GM12892 (cell line): ENCODE measurements at places on chromosomes 12 and 14.
A peak's percentile ranks its signal among the peaks of the same experiment; 100 is the strongest.

- DNase-seq: peak; percentile 29
Observed at GRCh38 chr14:89165189-89166181, 251.5 kb downstream of the FOXN3 start.

DNA sequence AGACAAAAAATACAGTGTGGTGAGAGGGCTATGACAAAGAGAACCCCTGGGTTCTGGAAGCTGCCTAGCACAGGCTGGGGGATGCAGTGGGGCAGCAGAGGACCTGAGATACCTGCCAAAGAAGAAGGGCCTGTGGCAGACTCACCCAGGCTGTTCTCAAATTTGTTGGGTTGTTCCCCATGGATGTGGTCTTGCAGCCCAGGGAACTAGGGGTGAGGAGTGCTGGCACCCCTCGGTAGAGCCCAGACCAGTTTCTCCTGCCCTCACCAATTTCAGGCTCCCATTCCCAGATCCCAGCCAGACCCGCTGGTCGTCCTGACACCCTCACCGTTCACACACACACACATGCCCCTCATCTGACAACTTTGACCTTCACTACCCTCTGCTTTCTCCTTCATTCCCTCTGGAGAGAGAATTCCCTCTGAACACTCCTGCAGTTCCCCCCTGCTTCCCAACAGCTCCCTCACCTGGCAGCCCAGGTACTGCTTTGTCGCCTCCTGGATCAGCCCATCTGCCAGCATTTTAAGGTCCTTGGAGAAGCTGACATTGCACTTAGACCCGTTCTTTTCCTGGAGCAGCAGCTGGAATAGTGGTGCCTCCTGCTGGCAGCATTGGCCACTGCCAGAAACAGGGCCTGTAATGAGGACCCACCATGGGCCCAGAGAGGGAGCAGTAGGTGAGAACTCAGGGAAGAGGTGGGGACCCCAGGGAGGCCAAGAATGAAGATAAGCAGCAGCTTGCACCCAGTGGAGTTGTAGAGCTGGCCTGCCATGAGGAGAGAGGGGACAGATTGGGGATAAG lies 5.9 kb upstream of the GDF11 start:
- DNase-seq: no peak

GRCh38 chr14:102063109-102063807 lies 23.6 kb downstream of the HSP90AA1 start:
- DNase-seq: no peak

DNA sequence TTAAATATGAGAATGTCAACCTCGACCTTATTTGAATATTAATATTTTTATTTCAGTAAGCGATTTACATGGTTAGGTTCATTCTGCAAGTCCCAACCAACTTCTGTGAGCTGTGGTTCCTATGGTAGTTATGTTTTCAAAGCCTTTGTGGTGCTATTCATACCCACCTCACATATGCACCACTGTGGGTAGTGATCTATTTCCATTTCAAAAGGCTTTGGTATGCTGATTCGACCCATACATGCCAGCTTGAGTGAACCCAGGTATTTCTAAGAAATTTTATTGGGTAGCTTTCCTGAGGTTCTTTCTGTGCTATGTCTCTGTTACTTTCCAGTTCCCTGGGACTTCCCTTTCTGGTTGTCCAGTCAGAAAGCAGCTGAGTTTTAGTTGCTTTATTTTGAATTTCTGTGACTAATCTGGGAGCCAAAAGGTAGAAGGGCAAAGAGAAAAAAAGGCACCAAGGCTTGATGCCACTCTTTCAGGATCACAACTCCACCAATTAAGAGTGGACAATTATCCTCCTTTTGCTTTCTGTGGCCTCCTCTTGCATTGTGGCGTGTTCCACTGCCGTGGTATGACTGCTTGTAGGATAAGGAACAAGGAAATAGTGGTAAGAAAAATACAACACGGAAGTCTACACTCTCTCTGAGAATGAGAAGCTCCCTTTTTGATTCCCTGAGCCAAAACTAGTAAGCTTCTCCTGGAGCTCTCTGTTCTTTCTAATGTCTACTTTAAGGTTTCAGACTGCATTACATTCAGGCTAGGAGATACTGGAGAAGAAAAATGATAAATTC lies 729.1 kb downstream of the NOVA1 start:
- DNase-seq: no peak

- DNase-seq: no peak
Observed at GRCh38 chr14:68492381-68493151, 300.3 kb downstream of the ZFP36L1 start.

DNA sequence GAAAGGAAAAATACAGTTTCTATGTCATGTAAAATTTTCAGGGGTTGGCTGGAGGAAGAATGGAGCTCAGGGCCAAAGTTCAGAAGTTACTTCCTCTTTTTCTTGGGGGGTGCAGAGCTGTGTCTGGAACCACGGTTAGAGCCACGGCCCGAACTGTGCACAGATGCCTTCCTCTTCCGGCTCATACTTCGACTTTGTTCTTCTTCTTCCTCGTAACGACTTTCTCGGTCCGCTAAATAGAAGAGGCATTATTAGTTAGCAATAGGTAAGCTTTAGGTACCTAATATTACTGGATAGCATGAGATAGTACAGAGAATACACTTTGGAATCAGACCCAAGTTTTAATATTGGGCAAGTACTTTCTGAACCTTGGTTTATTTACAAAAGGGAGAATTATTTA lies 31.2 kb downstream of the SUPT16H start:
- DNase-seq: no peak

- DNase-seq: no peak
Observed at GRCh38 chr12:121295746-121296617, 527 bp downstream of the CAMKK2 start.

- no peak for DNase-seq
Observed at GRCh38 chr12:83818881-83819280, 1093.7 kb downstream of the SLC6A15 start.

GRCh38 chr14:102883089-102883541 lies 39.3 kb upstream of the AMN start:
- no peak for DNase-seq

DNA sequence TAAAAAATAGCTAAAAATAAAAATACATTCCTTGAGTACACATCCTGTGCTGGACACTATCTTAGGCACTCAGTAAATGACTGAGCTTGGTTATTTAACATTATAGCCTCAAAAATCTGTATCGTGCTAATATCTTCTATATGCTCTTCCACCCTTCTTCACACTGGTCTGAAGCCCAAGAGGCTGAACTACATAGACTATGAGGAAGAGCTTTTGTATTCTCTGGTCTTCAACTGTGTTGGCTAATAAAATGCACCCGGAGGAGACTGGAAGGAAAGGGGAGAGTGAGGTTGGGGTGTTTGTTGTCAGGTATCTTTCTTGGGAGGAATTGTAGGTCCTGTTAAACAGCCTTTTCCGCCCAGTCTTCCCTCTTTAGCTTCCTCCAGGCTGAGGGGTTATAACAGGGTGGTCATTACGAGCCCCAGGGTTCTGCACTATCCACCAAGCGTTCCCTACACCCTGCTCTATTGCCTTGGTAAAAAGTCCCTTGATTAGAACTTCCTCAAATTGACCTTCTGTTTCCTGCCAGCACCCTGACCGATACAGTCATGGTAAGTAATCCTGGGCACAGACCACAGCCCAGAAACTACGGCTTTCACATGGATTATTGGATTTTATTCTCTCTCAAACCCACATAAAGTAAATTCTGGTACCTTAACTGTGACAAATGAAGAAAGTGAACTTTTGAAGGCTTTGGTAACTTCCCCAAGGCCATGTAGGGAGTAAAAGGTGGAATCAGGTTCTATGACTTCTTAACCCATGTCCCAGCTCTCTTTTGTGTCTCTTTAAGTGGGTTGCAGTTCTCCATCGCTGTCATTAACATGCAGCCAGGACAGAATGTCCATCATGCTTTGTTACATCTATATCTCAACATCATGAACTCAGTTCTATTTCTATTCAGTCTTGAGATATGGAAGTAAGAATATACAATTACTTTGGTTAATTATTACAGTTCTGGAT lies 71.3 kb downstream of the PTHLH start:
- DNase-seq: no peak

DNA sequence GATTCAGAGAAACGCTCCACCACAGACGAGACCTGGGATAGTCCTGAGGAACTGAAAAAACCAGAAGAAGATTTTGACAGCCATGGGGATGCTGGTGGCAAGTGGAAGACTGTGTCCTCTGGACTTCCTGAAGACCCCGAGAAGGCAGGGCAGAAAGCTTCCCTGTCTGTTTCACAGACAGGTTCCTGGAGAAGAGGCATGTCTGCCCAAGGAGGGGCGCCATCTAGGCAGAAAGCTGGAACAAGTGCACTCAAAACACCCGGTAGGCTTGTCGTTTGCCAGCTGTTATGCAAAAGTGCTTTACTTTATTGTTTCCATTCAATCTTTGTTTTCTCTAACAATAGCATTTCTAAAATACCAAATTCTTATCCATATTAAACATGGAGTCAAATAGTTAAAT lies 287.3 kb downstream of the NAV3 start:
- DNase-seq: no peak

DNA sequence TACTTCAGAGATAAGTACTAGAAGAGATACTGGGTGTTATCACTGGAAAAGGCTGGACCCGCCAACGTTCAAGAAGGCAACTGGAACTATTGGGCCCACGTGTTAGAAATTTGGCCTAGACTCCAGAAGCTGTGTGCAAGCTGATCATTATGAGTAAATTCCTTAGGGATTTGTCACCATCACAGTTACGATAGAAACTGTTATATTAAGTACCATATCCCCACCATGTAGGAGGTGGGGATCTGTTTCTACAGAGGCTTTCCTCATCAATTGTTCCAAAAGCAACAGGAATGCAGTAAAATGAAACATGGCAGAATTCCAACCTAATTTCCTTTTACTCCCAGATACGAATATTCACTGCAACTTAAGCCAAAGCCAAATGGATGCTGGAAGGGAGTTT lies 170.7 kb downstream of the NOVA1 start:
- DNase-seq: no peak

- DNase-seq: no peak
Observed at GRCh38 chr12:1912580-1913376, 5.7 kb downstream of the CACNA2D4 start.

DNA sequence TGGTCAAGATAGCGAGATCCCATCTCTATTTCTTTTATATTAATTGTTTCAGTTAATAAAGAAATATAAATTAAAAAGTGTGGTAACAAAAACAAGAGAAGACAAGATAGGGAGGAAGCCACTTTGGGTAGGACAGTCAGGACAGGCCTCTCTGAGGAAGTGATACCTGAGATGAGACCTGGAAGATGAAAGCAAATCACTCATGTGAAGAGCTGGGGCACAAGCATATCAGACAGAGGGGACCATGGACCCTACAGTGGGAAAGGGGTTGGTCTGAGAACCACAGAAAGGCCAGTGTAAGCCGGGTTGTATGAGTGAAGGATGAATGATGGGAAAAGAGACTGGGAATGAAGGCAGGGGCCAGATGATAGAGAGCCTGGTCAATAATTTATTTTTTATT lies 1.8 kb upstream of the MED6 start:
- DNase-seq: peak; percentile 15

GRCh38 chr12:132354211-132354981 lies 25.0 kb upstream of the GALNT9 start:
- no peak for DNase-seq

- DNase-seq: no peak
Observed at GRCh38 chr12:95253386-95253785, 35.8 kb downstream of the VEZT start.
